Activated CD4-positive, alpha-beta T cell treated with anti-CD3 and anti-CD28 coated beads, Interleukin-2, amount 10 ng/mL, durations not matched to agents 24 days and 14 days (primary cell): ENCODE measurements at places on chromosomes 7 and 10.
A peak's percentile ranks its signal among the peaks of the same experiment; 100 is the strongest.

- DNase-seq = no peak
Observed at GRCh38 chr7:148712678-148713329, 14.1 kb downstream of the CUL1 start.

GRCh38 chr10:64033711-64034110, 512.5 kb downstream of the REEP3 start:
- no peak for DNase-seq

- no peak for DNase-seq
Observed at GRCh38 chr10:129046065-129046681, 420.9 kb upstream of the MGMT start.

GRCh38 chr10:61750943-61751471, 88.3 kb downstream of the CABCOCO1 start:
- DNase-seq = peak; percentile 89

- peak; percentile 90 for DNase-seq
Observed at GRCh38 chr10:95246582-95247051, 44.2 kb downstream of the PDLIM1 start.

- no peak for DNase-seq
Observed at GRCh38 chr7:33761449-33762080, 143.8 kb upstream of the BMPER start.

- no peak for DNase-seq
Observed at GRCh38 chr7:135420786-135421185, 89.1 kb downstream of the CNOT4 start.

GRCh38 chr7:18504965-18505364, 9.4 kb downstream of the HDAC9 start:
- DNase-seq = no peak

DNA sequence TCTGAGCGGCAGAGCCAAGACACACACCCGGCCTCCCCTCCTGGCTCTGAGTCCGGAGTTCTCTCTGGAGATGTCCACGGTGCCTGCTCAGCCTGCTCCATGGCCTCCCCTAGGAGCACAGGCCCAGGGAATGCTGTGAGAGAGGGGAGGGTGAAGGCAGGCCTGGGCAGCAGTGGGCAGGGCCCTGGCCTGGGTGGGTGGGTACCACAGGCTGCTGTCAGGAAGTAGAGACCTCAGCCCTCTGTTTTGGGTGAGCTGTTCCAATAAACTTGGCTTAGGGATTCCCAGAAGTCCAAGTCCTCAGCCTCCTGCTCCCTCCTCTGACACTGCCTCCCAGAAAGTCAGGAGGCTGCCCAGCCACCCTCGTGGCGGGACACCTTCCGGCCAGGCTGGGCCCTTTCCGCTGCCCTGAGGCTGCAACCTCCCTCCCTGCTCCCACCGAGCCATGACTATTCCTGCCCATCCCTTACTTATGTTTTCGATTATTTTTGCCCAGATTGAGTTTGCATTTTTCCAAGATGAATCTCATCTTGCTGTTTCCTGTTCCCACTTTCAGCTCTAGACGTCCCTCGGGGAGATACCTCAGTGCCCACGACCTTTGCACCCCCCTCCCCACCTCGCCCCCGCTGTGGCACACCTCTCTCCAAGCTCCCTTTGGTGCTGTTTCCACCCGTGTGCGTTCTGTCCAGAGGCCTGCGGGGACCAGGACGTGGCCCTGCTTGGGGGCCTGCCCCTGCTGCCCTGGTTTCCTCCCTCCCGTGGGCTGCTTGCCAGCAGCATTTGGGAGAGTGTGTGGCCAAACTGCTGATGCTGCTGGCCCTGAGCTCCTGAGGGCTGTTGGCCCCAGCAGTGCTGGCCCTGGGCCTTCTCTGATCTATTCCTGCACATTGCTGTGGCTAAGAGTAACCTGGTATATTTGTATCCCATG, 5.8 kb upstream of the POLM start:
- no peak for DNase-seq

DNA sequence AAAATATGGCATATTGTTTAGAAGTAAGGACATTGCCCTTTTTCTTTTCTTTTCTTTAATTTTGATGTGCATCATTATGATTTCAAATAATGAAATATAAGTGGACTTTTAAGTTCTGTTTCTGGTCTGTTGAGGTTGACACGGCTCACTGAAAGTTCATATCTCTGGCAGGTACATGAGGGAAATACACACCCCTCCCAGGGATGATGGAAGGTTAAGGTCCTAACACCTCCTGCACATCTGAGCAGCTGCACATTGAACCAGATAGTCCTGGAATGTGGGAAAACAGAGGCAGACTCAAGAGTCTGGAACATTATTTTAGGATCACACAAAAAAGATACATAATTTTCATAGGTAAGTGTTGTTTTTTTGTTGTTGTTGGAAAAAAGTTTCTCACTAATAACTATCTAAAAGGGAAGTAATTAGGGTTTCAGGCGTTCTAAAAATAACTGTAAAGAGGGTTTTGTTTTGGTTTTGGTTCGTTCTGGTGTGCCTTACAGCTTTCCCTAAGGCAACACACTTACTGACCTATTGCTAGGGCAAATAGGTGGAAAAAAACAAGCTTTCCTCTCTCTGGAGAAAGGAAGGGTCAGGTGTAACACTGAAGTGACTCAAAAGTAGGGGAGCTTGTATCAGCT, 201.2 kb upstream of the PRKCQ start:
- DNase-seq = peak; percentile 6

GRCh38 chr7:155164316-155164715, 94.2 kb downstream of the HTR5A start:
- peak; percentile 41 for DNase-seq

DNA sequence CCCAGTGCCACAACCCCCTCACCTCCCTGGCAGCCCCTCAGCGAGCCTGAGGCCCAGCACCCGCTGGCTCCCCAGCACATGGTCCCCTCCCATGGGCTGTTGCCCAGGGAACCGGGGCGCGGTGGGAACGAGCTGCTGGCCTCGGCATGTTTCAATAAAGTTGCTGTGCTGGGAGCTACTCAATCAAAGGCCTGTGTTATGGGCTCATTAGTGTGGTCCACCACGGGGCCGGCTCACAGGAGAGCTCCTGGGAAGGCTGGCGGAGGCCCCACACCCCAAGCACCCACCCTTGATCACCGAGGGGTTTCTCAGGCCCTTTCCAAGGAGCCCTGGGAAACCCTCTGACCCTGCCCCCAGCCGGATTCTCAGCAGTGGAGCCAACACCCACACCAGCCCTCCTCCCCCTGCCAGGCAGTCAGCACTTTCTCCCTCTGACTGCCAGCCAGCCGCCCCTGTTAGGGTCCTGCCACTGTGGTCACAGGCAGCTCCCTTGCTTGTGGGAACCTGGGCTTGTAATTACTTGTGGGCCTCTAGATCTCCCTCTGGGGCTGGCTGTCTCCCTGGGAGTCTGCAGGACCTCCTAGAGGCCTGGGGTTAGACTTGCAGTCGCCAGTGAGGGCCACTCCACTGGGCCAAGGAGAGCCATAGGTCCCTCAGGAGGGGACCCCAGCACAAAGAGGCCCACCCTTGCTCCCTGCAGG, 24.8 kb upstream of the TRIM8 start:
- DNase-seq = no peak

DNA sequence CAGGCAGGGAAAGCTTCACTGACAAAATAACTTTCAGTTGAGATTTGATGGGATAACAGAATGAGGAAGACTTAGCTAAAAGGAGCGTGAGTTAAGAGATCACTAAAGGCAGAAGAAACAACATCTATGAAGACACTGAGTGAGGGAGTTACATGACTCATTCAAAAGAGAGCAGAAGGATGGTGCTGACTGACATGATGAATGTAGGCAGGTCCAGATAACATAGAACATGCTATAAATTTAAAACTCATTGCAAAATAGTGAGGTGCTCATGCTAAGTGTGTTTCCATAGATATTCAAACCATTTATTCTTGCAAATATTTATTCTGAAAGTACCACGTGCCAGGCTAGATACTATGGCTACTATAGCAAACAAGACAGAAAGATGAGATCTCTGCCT, 116.4 kb upstream of the DGKB start:
- DNase-seq = no peak

DNA sequence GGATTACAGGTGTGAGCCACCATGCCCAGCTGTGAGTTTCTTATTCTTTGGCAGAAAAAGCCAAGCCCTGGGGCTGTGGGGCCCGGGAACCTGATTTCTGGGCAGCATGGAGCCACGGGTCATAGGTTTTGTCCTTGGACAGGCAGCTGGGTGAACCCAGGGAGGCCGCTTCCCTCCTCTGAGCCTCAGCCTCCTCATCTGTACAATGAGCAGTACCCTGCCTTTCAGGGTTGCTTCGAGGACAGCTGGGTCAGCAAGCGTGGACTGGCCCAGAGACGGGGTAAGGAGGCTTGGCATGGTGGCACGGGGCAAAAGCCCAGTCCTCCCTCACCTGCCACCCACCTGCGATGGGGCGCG, 84.1 kb upstream of the GNA12 start:
- DNase-seq = no peak

- DNase-seq = no peak
Observed at GRCh38 chr7:11732207-11732606, 99.8 kb downstream of the THSD7A start.

GRCh38 chr10:12929381-12929780, 72.1 kb downstream of the CCDC3 start:
- DNase-seq = no peak

GRCh38 chr10:50739618-50740292, at the start of gene ASAH2B:
Gene ASAH2B (plus strand): TSS chr10:50739936. CDS start chr10:50745131, 5,195 bp downstream.
- peak; percentile 92 for DNase-seq

- DNase-seq = peak; percentile 83
Observed at GRCh38 chr10:70405037-70405824, 1.3 kb downstream of the EIF4EBP2 start.

DNA sequence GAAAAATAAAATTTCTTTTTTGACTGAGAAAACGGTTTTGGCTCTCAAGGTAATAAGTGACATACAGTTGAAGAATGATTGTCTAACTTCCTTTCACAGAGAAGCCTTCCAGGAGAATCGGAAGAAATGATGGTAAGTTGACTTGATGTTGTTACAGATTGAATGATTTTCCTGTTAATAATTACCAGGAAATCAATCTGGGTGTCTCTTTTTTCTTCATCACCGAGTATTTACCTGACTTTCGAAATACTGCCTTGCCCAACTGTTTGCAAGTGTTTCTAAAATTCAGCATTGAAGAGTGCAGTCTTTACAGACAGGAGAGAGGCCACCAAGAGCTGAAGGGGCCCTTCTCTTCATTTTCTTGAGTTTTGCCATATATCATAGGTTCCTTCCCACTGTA, 4.0 kb downstream of the ITIH2 start:
- no peak for DNase-seq

GRCh38 chr7:55075464-55076021, 56.7 kb downstream of the EGFR start:
- no peak for DNase-seq

- DNase-seq = peak; percentile 86
Observed at GRCh38 chr10:30705101-30705624, 75.6 kb upstream of the LYZL2 start.

- DNase-seq = peak; percentile 87
Observed at GRCh38 chr10:3805791-3806461, 20.9 kb upstream of the KLF6 start.

GRCh38 chr10:23005150-23005549, 77.3 kb downstream of the ARMC3 start:
- no peak for DNase-seq

DNA sequence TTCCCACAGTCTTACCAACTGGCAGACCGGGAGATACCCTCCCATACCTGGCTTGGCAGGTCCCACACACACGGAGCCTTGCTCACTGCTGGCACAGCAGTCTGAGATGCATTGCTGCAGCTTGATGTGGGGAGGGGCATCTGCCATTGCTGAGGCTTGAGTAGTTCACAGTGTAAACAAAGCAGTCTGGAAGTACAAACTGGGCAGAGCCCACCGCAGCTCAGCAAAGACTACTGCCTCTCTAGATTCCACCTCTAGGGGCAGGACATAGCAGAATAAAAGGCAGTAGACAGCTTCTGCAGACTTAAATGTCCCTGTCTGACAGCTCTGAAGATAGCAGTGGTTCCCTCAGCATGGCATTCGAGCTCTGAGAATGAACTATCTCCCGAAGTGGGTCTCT, 69.6 kb upstream of the RELN start:
- no peak for DNase-seq

DNA sequence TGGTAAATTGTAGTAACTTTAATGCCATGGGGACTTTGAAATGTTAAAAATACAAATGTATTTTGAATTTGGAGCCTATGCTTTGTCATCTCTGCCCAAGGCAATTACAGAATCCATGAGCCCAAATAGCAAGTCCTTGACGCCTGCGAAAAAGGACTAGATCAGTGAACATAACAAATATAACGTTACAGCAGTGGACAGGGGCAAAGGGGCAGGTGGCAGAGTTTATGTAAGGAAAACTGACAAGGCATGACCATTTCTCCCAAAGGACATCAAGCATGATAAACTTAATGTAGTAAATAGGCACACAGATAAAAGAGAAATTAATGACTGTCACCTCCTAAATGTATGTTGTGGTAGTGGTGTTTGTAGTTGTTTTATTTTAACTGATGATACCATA, 297.1 kb downstream of the LRRTM3 start:
- no peak for DNase-seq

- no peak for DNase-seq
Observed at GRCh38 chr10:31912289-31912688, 16.3 kb downstream of the ARHGAP12 start.

GRCh38 chr10:79502561-79503309, 9.6 kb upstream of the EIF5AL1 start:
- peak; percentile 52 for DNase-seq

DNA sequence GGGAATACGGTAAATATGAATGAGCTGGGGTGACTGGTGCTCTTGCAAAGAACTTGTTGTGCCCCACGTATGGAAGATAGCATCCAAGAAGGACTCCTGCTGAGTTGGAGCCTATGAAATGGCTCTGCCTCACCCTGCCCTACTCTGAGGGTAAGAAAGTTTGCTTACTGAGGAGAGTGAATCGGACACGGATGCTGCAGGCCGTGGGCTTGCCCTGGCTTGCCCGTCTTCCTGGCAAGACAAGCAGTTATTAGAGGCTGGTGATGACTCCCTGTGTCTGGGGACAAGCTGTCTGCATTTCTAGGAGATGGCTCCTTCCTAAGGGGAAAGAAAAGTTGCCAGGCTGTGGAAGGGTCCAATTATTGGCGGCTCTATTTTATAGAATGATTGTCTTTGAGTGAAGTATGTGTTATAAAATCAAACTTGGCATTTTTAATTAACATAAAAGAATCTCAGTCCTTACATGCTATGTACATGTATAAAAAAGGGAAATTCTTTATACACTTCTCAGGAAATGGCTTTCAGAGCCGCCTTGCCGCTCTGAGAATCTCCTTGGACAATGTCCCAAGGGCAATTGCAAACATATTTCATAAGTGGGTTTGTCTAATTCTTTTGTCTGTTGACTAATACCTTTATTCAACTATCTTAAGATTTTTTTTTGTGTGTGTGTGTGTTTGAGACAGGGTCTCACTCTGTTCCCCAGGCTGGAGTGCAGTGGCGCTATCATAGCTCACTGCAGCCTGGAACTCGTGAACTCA, 64.6 kb downstream of the CYP26A1 start:
- no peak for DNase-seq
